ENCODE measurements at places on chromosomes 13 and 19. TPM values are rescaled to one million over a fixed set of nuclear protein-coding genes. Genes with fewer than 3 reads are reported as not detected.

DNA sequence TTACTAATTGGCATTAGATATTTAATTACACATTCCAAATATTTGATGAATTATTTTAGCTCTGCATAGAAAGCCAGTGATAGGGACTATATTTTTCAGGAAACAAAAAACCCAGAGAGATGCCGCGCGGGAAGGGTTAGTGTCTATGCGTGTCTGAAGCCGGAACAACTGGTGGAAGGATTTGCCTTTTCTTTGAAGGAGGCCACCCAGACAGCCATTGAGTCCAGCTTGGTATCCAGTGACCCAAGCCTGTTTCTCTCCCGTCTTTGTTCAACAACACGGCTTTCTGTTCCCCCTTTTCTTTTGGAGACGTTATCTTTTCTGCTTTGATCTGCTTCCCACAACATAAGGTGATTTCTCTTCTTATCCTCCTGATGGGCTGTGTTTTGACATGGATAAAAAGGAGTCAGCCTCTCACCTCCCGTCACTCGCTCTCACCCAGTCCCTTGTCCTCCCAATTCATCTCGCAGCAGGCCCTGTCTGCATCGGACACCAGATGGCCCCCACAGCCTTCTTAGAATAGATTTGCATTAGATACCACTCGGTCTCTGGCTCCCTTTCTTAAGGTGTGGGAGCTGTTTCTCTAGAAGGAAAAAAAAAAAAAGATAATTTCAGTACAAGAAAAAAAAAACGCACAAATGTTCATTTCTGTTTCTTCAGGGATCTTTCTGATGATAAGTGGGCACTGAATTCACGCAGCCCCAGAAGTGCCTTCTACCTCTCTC is 361.8 kb downstream of the ZNF536 start:
- DNase-seq: peak; percentile 62

The PSG6 gene
- total RNA-seq: not detected

DNA sequence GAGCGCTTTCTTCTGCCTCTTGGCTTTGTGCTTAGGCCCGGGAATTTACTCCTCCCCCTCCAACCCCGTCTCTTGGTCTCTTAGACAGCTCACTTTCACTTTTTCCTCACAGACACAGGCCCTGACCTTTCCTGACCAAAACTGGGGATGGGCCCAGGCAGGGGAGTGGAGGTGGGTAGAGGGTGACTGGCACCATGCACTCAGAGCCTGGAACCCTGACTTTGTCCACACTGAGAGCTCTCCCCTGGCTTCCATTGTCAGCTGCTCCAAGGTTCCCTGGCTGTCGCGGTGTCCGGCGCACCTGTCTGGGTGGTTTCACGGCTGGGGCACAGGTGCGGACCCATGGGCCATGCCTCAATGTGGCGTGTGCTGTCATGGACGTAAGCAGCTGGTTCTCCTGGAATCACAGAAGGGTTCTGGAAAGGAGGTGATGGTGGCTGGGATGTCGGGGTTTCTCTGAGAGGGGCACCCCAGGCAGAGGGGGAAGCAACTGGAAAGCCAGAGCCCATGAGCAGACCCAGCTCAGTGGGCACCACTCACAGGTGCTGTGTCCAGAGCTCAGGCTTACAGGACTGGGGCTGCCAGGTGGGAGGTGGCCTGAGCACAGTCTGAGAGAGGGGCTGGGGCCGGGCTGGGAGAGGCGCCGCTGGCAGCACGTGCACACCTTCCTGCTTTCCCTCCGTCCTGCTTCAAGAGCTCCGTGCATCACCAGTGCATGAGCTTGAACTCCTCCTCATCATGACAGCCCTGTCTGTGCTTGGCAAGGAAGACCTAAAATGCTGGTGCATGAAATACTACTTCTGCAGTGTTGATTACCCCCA is 28.0 kb upstream of the C1QTNF9 start:
- DNase-seq: peak; percentile 22

The GPR4 gene
- total RNA-seq: 1.3 TPM

DNA sequence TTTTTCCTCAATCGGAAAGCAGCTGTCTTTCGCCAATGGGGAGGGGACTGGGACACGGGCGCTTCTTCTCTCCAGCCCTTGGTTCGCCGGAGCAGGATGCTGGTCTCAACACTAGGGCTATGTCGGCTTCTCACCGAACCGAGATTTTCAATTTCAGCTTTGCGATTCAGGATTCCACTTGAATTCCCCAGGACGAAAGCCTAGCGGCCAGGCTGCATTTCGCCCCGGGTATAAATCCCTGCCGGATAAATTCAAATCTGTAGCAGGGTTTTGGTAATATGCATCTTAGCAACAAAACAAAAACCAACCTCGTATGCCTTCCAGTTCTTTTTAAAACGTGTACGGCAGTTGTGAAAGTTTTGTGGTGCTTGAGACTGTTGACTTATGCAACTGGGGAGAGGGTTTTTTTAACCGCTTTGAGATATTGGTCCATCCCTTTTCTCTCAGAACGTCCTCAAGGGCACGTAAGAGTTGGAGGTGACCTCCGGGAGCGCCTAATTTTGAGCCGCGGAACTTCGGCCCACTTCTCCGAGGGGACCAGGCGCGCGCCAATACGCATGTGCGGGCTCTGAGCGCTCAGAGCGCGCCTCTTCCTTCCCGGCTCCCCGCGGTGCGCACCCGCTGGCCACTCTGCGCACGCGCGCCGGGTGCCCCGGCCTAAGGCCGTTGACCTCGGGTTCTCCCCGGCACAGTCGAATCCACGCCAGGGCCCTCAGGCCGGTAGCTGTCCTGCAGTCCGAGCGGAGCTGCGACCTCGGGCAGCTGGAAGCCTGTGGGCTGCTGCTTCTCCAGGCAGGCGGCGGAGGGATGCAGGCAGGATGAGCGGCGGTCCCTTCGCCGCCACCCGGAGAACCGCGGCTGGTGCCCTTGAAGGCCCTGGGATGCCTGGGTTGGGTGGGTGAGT is 7.6 kb downstream of the POU4F1 start:
- DNase-seq: peak; percentile 12

DNA sequence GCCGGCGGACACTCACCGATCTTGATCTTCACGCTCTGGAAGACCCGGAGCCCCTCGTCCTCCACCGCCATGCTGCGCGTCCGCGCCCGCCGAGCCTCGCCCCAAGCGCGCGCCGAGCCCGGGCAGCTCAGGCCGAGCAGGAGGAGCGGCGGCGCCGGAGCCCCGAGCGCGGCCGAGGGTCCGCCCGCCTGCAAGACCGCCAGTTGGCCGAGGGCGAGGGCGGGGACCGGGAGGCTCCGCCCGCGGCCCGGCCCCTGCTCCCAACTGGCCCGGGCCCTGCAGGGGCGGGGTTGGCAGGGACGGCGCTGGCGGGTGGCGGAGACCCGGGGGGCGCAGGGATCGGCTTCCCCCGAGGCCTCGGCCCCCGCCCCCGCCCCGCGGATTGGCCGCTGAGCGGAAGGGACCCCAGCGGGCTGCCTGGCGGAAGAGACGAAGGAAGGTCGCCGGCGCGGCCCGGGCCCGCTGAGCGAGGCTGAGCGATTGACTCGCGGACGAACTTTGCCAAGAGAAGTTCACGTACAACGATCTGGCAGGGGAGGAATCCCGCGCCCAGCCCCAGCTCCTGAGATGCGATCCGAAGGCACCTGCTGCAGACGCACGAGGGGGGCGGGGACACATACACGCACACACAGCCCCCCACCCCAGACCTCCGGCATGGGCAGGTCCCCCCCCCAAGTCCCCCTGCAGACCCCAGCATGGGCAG is at the start of gene RASA3:
Gene RASA3 (minus strand): TSS at position 205 of the 703 bp plus-strand sequence. CDS start 134 bp downstream, at position 71.
- peak; percentile 82 for DNase-seq

DNA sequence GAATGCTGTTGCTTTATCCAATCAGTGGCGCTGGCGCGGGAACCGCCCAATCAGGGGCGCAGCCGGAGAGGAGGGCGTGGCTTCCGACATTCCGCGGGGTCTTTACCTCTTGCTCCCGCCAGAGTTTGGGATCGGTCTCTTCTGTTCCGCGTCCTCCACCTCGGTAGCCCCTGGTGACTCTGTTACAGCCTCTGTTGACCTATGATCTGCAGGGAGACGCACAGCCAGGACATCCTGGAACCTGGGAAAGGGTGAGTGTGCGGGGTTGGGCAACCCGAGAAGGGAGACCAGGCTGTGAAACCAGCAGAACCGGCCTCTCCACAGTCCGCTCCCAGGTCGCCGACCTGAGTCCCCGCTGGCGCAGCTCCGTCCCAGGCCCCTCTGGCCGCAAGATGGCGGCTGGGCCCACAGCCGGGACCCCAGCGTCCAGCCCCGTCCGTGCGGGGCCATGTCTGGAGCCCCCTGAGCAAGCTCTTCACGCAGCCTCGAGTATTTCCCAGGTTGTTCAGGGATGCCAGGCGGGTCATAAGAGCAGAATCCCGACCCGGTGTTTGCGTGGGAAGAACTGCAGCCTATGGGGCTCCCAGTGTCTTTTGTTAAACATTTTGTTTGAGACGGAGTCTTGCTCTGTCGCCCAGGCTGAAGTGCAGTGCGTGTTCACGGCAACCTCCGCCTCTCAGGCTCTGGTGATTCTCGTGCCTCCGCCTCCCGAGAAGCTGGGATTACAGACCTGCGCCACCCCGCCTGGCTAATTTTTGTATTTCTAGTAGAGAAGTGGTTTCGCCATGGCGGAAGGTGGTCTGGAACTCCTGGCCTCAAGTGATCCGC is 4.4 kb upstream of the ZNF681 start:
- DNase-seq: peak; percentile 90

DNA sequence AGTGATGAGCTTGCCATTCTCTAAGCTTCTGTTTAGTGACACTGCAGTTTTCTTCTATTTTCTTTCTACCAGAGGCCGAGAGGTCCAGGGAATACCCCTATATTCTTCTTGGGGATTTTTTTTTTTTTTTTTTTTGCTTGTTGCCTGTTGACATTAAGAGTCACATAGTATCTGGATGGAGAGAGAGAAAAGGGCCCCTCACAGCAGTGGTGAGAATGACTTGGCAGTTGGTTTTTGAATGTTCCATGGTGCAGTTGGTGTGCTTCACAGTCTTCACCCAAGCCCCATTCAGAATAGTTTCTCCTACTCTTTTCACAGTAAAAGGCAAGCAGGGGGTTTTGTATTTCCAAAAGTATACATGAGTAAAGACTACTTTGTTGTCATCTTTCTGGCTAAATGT is 577.9 kb downstream of the LMO7 start:
- DNase-seq: no peak

GRCh38 chr19:58434217-58434616 is 5.7 kb downstream of the ZNF132 start:
- DNase-seq: no peak

The N4BP2L1 gene
- 28.8 TPM for total RNA-seq

- DNase-seq: peak; percentile 76
Measured at GRCh38 chr19:1455336-1456120, 5.6 kb downstream of the APC2 start.

The CPB2 gene
- 0.37 TPM for total RNA-seq

DNA sequence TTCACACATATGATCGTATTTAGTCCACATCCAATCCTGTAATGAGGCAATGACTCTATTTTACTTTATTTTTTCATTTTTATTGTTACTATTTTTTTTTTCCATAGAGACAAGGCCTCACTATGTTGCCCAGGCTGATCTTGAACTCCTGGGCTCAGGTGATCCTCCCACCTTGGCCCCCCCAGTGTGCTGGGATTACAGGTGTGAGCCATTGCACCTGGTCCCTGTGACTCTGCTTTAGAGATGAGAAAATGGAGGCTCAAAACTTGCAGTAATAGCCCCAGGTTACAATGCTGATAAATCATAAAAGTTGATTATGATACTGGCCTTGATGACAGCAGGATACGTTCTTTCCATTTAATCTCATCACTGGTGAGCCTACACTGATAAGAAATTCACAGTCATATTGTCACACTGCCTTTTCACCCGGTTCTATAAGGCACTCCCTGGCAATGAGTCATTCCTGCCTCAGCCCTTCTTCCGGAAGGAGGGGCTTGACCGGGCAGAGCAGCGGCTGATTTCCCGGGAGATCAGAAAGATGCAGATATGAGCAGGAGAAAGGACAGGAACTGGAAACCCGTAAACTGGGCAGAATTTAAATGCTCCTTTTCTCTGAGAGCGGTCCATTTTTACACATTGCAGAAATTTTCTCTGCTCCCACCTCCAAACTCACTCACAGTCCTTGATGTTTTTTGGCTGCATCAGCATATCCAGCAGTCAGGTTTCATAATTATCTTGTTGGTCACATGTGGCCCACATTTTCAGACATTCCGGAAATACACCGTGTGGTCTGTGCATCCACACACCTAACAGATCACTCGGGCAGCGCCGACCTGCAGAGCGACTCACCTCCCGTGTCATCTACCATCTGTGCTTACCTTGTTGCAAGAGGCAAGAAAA is 616.4 kb downstream of the EFNB2 start:
- peak; percentile 89 for DNase-seq

DNA sequence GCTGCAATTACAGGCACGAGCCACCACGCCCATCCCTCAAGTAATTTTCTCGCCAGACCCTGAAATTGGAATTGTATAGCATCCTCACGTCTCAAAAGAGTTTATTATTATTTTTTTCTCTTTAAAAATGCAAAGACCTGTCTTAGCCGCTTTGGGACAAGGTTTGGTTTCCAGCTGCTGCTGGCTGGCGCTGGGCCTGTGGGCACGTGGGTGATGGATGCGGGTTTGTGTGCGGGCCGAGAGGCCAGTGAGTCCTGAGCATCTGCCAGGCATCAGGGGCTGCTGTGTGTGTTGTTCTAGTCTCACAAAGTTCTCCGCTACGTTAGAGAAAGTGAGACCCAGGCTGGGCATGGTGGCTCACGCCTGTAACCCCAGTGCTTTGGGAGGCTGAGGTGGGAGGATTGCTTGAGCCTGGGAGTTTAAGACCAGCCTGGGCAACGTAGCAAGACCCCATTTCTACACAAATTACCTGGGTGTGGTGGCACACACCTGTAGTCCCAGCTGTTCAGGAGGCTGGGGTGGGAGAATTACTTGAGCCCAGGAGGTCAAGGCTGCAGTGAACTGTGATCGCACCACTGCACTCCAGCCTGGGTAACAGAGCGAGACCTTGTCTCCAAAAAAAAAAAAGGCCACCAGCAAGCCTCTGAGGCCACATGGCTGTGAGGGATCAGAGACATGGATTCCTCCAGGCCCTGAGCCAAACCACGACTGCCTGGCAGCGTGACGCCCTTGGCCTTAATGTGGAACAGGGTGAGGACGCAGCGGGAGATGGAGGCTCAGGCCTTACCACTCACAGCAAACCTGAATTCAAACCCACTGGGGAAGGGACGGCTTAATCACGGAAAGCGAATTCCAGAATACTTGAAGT is 4.7 kb upstream of the TMPRSS9 start:
- DNase-seq: no peak

- no peak for DNase-seq
Measured at GRCh38 chr13:95002126-95002525, 289.8 kb upstream of the SOX21 start.

DNA sequence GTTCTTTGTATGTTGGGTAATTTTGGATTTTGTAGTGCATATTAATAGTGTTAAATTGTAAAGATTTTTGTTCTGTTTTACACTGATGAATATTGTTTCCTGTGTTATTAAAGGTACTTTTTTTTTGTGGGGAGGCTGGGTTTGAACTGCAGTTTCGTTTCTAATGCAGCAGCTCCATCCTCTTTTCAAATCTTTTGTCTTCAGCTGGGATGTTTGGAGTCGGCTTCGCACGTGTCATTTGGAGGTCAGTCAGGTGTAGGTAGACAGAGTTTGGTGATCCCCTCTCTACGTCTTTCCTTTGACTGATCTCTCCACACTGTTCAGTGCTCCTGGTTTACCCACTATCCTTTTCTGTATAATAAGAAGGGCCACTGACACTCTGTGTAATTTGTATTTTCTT is 30.3 kb downstream of the TDRD3 start:
- no peak for DNase-seq
